NCI-H2171 (cell line): ENCODE measurements at places on chromosomes 11 and 22.

DNA sequence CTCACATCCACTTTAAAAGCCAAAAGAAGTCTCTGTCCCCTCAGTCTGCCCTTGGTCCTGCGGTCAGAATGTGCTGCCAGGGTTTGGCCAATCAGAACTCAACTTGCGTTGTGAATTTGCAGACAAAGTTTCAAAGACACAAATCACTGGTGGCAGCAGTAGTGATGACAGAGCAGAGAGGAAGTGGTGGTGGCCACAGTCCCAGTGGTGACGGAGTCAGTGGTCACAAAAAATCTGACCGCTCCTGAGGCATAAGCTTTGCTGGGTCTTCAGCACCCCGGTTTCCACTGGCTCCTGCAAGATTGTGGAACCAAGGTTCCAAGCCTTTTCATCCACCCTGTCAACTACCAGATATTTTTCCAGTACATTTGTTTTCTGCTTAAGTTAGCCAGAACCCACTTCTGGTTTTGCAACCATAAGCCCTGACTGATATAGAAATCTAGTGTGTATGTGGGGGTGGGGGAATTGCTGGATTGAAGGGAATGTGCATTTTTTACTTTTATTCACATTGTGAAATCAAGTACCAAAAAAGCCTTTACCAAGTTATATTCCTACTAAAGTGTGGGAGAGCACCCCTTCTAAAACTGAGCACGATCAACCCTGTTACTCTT lies 112.3 kb downstream of the TMPRSS5 start:
- no peak for DNase-seq

GRCh38 chr22:22944268-22944985 lies 56.8 kb downstream of the IGLL5 start:
- no peak for DNase-seq

GRCh38 chr11:135033540-135033939 lies 621.5 kb upstream of the B3GAT1 start:
- DNase-seq: no peak

GRCh38 chr11:67351275-67352005 lies 1.9 kb downstream of the POLD4 start:
- peak; percentile 26 for DNase-seq

DNA sequence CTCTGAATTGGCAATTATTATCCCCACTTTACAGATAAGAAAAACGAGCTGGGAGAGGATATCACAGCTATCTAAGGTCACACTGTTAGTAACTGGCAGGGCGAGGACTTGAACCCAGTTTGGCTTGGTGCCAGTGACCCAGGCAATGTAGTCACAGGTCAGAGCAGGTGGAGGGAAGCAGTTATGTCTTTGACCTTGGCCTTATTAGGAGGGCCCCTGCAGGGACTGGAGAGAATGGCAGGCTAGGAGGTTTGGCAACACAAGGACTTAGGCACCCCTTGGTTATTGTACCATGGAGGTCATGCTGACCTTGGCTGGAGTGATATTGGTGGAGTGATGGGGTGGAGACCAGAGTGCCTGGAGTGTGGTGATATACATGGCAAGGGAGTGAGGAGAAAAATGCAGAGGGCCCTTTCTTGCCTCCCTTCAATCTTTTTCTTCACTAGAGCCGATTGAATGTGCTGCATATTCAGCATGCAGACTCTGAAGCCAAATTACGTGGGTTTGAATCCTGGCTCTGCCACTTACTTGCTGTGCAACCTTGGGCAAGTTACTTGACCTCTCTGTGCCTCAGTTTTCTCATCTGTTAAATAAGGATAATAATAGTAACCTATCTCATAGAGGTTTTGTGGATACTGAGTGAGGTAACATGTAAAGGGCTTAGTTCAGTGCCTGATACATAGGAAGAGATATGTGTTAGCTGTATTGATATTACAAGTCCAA lies 92.7 kb upstream of the TBCEL start:
- DNase-seq: no peak

DNA sequence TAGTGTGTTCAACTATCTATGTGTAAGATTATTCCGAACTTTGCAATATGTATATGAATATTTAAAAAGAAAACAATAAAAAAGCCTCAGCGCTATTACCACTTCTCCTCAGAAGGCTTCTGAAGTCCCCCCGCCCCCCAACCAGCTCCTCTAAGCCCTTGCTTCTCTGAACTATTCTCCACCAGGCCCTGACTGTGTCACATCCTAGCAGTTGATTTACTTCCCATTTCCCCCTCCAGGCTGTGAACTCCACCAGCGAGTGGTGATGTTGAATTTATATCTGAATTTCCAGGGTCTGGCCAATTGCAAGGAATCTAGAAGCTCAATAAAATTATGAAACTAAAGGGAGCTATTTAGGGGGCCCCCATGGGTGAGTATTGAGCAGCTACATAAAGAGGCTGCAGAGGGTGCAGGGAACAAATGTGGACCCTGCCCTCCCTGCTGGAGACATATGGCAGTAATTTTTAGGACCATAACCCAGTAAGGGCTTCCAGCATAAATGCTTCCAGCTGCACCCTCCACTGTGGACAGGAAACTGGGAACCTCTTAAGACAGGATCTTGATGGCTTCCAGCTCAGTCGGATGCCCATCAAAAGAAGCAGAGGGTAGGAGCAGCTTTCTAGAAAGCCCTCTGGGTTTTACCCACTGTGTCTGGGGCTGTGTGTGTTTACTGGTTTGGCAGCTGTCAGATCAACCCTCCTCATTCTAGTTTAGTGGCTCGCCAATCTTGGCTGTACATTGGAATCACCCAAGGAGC lies 81.4 kb downstream of the TIMP3 start:
- no peak for DNase-seq

DNA sequence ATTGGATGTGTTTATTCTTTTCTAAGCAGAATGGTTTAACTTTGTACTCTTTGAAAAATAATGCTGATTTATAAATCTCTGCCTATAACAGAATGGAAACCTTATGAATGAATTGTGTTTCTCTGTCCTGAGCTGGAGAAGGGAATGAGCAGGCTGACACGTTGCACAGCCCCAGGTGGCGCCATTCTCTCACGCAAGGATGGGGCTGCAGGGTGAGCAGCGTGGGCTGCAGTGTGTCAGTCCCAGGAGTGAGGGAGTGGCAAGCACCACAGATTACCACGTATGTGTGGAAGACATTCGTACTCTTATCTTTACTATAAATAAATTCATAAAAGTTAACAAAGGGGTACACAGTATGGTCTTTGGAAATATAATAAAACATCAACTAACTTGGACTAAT lies 33.4 kb downstream of the FDX1 start:
- DNase-seq: no peak

GRCh38 chr22:32509045-32509444 lies 34.4 kb downstream of the FBXO7 start:
- DNase-seq: no peak

DNA sequence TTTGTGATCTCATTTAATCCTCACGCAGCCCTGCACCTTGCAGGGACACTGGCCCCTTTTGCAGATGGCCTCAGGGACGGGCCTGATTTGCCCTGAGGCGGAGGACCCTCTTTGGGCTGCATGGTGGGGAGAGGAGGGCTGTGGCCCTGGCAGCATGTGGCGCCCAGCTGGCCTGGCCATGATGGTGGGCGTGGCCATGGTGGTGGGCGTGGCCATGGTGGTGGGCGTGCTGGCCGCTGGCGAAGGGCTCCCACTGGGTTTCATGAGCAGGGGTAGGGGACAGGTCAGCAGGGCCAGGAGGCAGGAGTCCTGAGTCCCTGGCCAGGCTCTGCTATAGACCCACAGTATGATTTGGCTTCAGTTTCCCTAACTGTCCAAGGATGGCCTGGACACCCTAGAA lies 13.1 kb downstream of the WNT11 start:
- DNase-seq: no peak

- DNase-seq: no peak
Measured at GRCh38 chr11:83054001-83054400, 17.7 kb downstream of the RAB30 start.

DNA sequence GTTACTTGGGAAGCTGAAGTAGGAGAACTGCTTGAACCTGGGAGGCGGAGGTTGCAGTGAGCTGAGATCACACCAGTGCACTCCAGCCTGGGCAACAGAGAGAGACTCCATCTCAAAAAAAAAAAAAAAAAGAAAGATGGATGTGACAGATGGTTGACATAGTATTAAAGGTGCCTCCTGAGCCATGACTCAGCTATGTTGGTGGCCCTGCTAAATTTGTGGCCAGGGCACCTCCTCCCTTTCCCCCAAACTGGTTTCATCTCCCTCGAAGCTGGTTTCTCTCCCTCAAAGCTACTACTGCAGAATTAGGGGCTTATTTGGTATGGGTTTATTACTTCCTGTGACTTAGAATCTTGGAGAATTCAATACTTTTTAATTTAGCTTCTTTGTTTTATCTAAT lies 31.5 kb downstream of the SDHD start:
- peak; percentile 17 for DNase-seq

- DNase-seq: no peak
Measured at GRCh38 chr11:11247576-11247975, 105.5 kb downstream of the CSNK2A3 start.

GRCh38 chr11:69173925-69174581 lies 18.3 kb downstream of the SMIM38 start:
- no peak for DNase-seq

DNA sequence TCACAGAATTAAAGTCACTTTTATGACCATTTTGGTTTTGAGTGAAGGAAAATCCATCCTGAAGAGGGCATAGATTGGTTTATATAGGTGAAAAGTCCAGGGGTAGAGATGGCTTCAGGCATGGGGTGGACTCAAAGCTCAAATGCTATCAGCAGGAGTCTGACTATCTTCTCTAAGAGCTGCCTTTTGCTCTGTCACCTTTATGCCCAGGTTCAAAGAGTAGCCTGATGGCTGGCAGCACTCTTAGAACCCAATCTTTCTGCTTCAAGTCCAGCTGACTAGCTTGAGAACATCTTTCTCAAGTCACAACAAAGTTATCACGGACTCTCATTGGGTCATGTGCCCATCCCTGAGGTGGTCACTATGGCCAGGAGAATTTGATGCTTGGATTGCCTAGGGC lies 27.2 kb upstream of the SWAP70 start:
- DNase-seq: no peak

- DNase-seq: no peak
Measured at GRCh38 chr22:26234296-26234695, 65.0 kb downstream of the SEZ6L start.

DNA sequence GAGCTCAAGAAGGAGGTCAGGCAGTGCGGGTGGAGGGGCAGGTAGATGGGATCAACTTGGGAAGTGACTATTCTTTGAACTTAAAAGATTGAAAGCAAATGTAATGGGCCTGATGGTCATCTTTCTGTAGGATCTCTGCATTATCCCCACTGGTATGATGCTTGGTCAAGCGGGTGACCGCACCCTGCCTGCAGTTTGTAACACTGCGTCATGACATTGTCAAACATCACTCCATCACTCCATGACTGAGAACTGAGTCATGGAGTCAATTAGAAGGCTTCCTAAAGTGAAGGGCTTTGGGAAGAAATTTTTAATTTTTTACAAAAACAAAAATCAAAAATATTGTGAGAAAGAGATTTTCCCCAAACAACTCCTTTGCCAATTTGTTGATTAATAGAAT lies 62.4 kb upstream of the BMAL1 start:
- no peak for DNase-seq

- no peak for DNase-seq
Measured at GRCh38 chr22:33720166-33720878, 200.0 kb downstream of the LARGE1 start.

DNA sequence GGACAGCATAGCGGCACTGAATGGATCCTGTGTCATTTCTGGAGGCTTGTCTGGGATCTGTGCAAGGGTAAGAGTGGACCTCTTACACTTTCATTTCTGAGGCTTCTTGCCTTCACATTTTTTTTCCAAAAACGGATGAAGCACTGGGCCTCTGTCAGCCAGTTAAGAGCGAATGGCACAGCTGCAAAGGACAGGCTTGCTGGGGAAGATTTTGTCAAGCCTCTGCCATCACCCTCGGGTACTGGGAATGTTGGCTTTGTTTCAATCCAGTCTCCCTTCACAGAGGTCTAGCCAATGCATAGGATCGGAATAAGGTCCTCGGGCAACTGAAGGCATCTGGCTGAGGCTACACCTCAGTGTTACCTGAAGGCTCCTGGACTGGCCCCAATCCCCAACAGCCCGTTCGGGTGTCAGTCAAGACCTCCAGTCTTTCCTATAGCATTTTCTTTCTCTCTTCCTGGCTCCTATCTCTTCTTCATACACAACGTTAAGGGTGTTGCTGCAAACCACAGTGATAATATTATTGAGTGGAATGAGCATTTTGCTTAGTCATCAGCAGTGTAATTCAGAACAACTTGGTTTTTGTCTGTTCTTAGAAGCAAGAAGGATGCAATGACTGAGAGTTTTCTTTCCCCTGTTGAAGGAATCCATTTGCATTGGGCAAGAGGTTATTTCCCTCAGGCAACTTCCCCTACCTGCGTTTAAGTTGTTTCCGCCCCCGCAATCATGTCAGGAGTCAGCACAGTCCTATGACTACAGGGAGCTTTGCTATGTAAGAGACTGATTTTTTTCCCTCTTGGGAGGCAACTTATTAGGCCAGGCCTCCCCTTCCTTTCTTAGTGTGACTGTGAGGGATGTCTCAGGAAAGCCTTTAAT lies 22.8 kb downstream of the NPAT start:
- DNase-seq: no peak

- DNase-seq: no peak
Measured at GRCh38 chr11:119758291-119758690, 29.3 kb upstream of the NECTIN1 start.

GRCh38 chr22:25130462-25130861 lies 69.2 kb upstream of the CRYBB3 start:
- DNase-seq: no peak

DNA sequence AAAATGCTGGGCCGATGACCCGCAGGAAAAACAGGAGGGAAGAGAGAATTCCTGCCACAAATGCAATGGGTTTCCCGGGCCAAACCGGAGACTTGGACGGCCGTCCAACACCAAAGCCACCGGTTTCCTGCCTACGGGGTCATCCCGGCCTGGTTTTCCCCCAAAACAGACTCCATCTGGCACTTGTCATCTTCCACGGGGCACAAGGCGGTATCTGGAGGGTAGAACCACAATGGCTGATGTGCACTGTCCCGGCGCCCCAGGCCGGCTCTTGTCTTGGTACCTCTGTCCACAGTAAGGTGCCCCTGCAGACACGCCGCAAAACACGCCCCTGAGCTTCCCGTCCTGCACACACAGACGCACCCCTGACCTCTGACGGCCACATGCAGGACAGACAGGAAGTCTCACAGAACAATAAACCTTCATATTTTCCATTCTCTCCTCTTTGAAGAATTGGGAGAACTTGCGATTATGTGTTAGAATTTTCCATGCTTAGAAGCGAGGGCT lies 20.1 kb downstream of the CELSR1 start:
- DNase-seq: no peak
